ENCODE measurements at places on chromosomes 1 and 21. TPM values are rescaled to one million over a fixed set of nuclear protein-coding genes. Genes with fewer than 3 reads are reported as not detected.
A peak's percentile ranks its signal among the peaks of the same experiment; 100 is the strongest.

CACNA1E gene
- not detected for polyA plus RNA-seq

RGS13 gene
- not detected for polyA plus RNA-seq

DNA sequence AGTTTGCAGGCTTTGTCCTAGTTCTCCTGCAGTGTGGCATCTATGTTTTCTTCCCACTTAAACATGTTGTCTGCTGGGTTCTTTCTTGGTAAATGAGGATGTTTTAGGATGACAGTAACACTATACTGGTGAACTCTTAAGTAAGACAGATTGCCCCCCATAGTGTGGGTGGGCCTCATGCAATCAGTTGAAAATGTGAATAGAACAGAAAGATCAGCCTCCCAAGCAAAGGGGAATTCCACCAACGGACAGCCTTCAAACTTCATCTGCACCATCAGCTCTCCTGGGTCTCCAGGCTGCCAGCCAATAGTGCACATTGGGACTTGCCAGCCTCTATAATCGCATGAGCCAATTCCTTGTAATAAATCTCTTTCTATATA, 10.7 kb upstream of the TARBP1 start:
- peaks cover 6% of the 10 kb centered on the region for H3K4me1 ChIP-seq
- no peaks in the 10 kb centered on the region for H3K36me3 ChIP-seq
- H3K27ac ChIP-seq = no peak overlapping the region
- H3K4me3 ChIP-seq = no peak overlapping the region

DNA sequence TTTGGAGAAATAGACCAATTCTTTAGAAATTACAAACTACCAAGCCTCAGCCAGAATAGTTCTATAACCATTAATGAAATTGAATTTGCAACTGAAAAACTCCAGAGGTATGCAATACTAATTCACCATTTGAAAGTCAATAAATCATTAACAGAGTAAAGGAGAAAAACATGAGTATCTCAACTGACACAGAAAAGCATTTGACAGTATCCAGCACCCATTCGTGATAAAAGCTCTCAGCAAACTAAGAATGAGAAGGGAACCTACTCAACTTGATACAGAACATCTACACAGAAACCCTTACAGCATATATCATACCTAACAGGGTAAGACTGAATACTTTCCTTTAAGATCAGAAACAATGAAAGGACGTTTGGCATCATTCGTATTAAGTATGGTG, 54.3 kb downstream of the ST6GALNAC5 start:
- no peaks in the 10 kb centered on the region for H3K27me3 ChIP-seq
- H3K4me3 ChIP-seq = no peak overlapping the region
- H3K36me3 ChIP-seq = no peaks in the 10 kb centered on the region
- no peaks in the 10 kb centered on the region for H3K4me1 ChIP-seq
- DNase-seq = no peak
- H3K27ac ChIP-seq = no peak overlapping the region

DNA sequence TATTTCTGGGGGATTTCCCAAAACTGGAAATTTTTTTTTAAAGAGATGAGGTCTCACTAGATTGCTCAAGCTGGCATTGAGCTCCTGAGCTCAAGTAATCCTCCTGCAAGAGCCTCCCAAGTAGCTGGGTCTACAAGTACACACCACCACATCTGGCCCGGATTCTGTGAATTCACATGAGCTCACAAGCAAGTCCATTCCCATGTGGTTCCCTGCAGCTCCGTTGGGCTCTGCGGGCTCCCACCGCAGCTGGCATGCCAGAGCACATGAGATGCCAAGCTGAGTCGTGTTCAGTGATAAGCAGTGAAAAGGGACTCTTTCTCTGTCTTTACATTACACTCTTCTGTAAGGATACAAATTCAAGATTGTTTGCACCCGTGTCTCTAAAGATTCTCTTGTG, 21.9 kb upstream of the TTF2 start:
- H3K36me3 ChIP-seq = no peaks in the 10 kb centered on the region
- no peaks in the 10 kb centered on the region for H3K27me3 ChIP-seq
- no peak overlapping the region for H3K4me3 ChIP-seq

- no peaks in the 10 kb centered on the region for H3K27me3 ChIP-seq
- no peak overlapping the region for H3K27ac ChIP-seq
- DNase-seq = no peak
- H3K36me3 ChIP-seq = no peaks in the 10 kb centered on the region
- no peak overlapping the region for H3K4me3 ChIP-seq
- H3K4me1 ChIP-seq = 0 out of 2 replicates have a peak, but pooled peaks cover 6% of the 10 kb centered on the region
Measured at GRCh38 chr1:75937034-75937433, 4.8 kb upstream of the ASB17 start.

- no peaks in the 10 kb centered on the region for H3K27me3 ChIP-seq
- DNase-seq = peak; percentile 83
- H3K4me3 ChIP-seq = no peak overlapping the region
- peaks cover 28% of the 10 kb centered on the region for H3K4me1 ChIP-seq
Measured at GRCh38 chr1:229661022-229661877, 35.2 kb downstream of the URB2 start.

GRCh38 chr1:218591966-218592365, 246.8 kb downstream of the TGFB2 start:
- peaks cover 3% of the 10 kb centered on the region for H3K4me1 ChIP-seq
- no peak overlapping the region for H3K4me3 ChIP-seq
- H3K27ac ChIP-seq = peak overlapping the region; percentile 82
- no peaks in the 10 kb centered on the region for H3K36me3 ChIP-seq
